Activated gamma-delta T cell treated with Interleukin-2 at 50 U/mL for 16 hours (primary cell): ENCODE measurements at places on chromosomes 5 and 9.

DNA sequence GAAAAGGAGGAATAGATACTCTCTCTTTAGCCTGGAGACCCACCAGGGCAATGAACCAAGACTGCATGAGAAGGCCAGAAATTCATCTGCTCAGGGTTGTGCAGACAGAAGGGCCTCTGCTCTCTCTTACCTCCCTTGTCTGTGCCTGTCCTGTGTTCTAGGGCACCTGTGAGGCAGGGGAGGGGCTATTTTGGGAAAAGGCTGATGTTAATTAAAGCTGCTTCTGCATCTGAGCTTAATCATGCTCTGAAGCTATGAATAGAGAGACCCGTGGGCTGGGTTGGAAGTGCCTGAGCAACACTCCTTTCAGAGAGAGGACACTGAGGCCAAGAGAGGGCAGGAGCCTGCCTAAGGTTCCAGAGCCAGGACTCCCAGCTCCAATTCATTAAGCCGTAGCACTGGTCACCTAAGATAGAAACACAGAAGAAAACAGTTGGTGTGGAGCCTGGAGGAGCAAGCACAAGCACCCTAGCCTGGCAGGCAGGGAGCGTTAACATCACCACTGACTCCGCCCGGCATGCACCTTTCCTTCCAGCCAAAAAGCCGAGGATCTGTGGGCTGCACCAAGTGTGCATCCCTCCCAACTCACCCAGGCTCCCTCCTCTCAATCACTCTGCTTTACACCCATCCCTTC lies 31.4 kb upstream of the STING1 start:
- no peak for DNase-seq

GRCh38 chr9:10523164-10523563 lies 89.6 kb downstream of the PTPRD start:
- no peak for DNase-seq

GRCh38 chr5:73912821-73913271 lies 286.9 kb downstream of the ARHGEF28 start:
- no peak for DNase-seq

DNA sequence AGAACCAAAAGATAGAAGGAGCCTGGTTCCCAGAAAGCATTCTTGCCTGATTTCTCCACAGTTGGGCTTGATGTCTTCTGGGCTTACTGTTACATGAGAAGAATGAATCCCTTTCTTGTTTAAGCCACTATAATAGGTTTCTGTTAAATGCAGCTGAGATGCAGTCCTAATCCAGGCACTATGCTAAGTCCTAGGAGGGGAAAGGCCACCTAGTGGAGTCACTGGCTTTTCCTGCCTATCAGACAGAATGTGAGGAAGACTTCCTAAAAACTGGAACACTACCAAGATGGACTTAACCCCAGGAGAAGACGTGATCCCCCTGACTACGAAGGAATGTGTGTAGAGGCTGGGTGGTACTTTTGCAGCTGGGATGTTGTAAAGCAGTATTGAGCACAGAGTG lies 34.3 kb upstream of the FSD1L start:
- no peak for DNase-seq

DNA sequence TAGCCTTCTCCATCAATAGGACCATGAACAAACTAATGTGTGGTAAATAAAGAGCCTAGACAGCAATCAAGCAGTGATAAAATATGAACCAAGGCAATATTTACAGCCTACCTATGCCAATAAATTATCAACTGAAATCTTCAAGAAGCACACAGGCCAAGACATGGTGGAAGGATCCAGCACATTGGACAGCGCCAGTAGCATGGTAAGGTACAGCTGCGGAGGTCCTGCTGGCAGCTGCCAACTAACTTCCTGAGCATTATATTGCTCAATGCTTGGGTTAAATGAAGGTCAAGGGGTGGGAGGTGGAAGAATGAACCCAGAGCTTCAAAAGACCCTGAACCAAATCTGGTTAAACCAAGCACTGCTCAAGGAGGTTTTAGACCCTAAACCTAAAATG lies 16.5 kb upstream of the SPDL1 start:
- no peak for DNase-seq

DNA sequence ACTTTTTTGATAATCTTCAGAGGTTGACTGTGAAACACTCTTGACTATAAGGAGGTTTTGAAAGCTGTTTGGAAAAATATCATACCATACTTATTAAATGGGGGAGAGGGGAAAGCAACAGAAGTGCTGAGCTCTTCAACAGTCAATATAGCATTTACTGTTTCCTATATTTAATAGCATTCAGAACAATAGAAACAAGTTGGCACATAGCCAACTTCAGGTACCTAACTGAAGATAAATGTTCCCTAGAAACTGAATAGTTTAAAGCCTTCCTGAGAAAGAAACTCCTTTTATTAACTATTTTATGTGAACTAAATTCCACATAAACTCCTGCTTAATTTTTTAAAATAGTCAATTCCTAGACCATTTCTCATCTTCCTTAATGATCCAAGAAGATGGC lies 26.3 kb downstream of the SLC31A1 start:
- DNase-seq: no peak

GRCh38 chr9:107518037-107518807 lies 28.7 kb upstream of the KLF4 start:
- DNase-seq: no peak

- DNase-seq: no peak
Observed at GRCh38 chr9:133275105-133276000, at the start of gene ABO. TSS of gene ABO (minus strand) at chr9:133275201.

DNA sequence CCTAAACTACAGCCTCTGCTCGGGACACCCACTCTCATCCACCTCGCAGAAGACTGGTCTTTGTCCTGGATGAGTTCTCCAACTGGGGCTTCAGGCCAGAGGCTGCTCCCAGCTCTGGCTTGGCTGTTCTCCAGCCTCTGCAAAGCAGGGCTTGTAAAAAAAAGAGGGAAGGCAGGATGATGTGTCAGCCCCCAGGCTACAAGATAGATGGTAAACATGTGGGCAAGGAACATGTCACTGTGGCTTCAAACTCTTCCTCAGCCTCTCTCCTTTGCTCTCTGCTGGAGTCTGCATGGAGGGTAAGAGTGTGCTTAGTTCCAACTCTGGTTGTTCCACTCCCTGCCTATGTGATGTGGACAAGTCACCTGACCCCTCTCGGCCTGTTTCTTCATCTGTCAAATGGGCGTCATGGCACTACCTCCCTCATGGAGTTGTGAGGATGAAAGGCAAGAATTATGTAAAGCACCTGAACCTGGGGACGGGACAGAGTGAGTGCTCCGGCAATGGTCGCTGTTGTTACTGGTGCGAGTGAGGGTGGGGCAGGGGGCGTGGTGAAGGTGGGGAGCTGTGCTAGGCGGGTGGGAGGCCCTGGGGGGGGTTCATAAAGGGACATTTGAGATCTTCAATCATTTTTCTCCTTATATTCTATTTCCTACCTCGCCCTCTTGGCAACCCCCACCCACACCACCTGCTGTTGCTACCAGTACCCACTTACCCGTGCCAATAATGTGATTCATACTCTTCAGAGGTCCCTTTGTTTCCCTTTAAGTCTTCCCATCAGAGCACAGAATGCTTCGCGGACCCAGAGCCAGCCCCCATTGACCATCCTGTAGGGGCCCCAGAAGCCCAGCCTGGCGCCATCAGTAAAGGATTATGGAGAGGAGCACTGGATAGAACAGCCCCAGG lies 6.8 kb upstream of the ZNF79 start:
- no peak for DNase-seq

GRCh38 chr5:21856987-21857386 lies 996.2 kb downstream of the CDH12 start:
- no peak for DNase-seq

DNA sequence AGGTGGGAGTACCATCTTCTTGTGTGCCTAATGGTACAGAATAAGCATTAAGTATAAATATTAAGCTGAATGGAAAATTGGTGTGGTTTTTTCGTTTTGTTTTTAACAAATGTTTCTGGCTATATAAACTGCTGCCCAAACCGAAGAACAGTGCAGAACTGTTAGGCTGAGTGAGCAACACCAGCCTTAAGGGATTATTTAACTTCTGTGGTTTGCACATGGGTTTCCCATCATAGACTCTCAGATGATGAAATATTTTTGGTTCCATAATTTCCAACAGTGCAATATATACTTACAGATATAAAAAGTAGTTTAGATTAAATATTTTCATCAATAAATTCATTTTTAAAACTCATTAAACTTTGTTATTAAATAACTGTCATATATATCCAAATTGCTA lies 16.4 kb downstream of the C5orf63 start:
- DNase-seq: no peak

- no peak for DNase-seq
Observed at GRCh38 chr5:146426853-146427618, 20.1 kb upstream of the TCERG1 start.

DNA sequence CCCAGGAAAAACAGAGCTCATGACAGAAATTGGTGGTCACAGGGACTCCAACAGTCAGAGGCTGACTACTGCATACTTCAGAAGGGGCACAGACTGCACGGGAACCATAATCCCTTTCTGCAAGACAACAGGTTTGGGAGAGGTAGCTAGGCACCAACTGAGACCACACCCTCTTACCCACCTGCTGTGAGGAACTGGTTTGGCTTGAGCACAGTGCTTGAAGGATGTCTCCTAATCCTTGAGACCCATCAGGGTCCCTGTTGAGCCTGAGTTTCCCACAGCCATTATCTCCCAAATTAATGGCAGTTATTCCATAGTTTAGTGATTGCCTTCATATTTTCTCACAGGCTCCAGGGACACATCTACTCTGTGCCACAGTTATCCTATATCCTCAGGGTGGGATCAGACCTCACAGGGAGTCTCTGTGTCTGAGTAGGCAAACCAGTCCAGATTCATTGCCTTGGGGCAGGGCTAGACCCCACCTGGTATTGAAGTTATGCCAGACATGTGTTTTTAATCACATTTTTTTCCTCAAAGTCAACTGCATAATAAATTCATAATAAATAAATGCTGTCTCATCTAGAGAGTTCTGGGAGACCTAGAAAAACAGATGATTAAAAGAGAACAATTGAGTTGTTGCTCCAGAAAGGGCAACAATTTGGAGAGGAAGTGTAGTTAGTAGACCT lies 9.3 kb upstream of the CAST start:
- no peak for DNase-seq

DNA sequence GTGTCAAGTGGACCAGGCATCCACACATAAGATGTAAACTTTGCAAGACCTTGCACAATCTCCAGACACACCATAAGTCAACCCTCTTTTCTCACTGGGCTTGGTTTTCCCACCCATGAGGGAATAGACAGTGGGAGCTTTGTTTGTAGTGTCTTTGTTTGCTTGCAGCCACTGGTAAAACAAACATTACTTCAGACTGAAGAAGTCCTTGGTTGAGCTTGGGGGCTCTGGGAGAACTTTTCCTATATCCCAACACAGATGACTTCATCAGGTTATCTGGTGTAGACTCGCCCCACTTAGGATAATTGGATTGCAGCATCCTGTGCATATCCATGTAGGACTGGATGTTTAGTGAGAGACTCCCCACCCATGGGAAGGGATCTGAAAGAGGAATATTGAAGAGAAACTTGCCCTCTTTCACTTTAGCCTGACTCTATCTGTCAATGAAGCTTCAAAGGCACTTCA lies 11.5 kb upstream of the ADGRV1 start:
- no peak for DNase-seq

GRCh38 chr9:122348288-122348777 lies 22.5 kb upstream of the PTGS1 start:
- DNase-seq: no peak

GRCh38 chr5:168364750-168365550 lies 73.5 kb downstream of the WWC1 start:
- DNase-seq: no peak

DNA sequence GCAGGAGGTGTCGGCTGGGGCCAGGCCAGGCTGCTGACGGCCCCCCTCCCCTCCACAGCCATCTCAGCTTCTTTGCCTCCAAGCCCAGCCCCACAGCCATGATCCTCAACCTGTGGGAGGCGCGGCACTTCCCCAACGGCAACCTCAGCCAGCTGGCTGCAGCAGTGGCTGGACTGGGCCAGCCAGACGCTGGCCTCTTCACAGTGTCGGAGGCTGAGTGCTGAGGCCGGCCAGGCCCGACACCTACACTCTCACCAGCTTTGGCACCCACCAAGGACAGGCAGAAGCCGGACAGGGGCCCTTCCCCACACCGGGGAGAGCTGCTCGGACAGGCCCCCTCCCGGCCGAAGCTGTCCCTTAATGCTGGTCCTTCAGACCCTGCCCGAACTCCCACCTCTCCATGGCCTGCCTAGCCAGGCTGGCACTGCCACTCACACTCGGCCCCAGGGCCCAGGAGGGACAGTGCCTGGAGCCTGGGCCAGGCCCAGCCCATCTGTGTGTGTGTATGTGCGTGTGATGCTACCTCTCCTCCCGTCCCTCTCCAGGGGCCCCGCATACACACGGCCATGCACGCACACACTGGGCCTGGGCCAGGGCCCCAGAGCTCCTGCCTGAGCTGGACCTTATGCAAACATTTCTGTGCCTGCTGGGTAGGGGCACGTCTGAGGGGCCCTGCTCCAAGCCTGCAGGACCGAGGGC lies 19.3 kb downstream of the HK3 start:
- DNase-seq: no peak

GRCh38 chr5:54311176-54311677 lies 854 bp upstream of the ARL15 start:
- no peak for DNase-seq

DNA sequence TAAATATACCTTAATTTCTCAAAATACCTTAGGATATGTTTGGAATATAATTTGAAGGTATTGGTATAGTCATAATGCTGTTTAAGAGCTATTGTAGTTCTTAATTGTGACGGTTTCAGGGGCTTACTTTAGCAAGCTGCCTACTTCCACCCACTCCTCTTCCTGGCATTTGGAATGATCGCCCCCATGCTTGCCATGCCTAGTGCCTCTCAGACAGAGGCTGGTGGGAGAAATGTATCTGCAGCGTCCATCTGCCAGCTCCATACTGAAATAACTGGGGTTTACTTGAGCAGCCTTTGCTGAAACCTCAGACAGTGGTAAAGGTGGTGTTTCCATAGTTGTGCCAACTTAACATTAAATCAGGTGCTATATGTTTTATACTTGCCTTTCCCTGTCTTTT lies 52.2 kb downstream of the GABRG2 start:
- DNase-seq: no peak

DNA sequence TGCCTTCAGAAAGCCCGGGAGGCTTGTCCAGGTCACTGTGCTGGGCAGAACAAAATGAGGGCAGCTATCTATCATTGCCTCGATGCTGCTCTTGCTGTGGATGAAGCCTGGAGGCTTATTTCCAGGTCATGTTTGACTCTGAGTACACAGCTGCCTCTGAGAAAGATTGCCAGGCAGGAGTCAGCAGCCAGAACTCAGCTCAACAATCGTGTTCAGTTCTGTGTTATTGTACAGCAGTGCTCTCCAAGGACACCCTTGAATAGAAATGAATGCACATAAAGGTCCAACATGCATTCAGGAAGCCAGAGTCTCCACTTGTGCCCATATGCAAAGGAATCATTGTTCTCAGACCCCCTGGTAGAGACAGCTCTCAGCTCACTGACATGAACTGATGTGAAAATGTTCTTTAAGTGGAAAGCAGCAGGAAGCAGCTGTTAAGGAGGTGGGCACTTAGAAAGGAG lies 61.7 kb upstream of the ZFR start:
- no peak for DNase-seq

- DNase-seq: no peak
Observed at GRCh38 chr5:150633429-150633828, 7.0 kb upstream of the SYNPO start.

GRCh38 chr9:34590381-34591247 lies 1.1 kb upstream of the CNTFR start:
- DNase-seq: no peak

GRCh38 chr9:110911659-110912418 lies 126.4 kb downstream of the LPAR1 start:
- no peak for DNase-seq

- no peak for DNase-seq
Observed at GRCh38 chr9:108245331-108245730, 610.5 kb downstream of the ACTL7B start.

GRCh38 chr9:135796784-135797485 lies 95.0 kb downstream of the KCNT1 start:
- no peak for DNase-seq
